Fibroblast of lung (primary cell): ENCODE measurements at places on chromosomes 1 and 21. TPM values are rescaled to one million over a fixed set of nuclear protein-coding genes. Genes with fewer than 3 reads are reported as not detected.

The LINGO4 gene
- total RNA-seq = not detected in 2 replicates

The KANK4 gene
- not detected in 2 replicates for total RNA-seq

The CD34 gene
- under 0.01 and 0.26 TPM in 2 replicates for total RNA-seq

The OR4F16 gene
- total RNA-seq = 0.17 and 0.26 TPM in 2 replicates

The GJB3 gene
- total RNA-seq = not detected in 2 replicates
